ENCODE measurements at places on chromosomes 11 and 22.

DNA sequence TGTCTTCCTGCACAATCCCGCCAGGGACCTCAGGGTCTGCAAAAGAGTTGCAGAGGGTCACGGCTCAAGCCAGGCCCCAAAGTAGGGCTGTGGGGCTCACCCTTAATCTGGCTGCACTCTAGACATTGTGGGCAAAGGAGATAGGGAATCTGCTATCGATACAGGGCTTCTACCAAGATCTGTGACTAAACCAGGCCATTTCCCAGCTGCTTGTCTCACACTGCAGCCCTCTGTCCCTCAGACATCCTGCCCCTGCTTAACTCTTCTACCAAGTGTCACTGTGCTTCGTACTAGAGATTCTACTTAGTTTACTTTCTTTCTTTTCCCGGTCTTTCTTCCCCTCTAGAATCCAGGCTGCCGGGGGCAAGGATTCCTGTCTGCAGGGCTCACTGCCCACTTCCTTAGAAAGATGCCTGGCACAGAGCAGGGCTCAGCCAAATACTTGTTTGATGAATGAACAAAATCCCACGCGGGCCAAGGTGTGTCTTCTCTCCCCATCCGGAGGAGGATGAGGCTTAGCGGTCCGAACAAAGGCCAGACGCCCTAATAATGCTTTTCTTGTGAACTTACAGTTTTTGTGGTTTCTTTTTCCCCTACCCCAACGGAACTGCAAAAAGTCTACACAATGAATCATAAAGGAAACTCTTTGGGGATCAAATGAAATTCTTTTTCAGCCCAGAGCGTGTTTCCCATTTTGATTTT, 61.3 kb upstream of the ANO1 start:
- peak; percentile 60 for DNase-seq

GRCh38 chr11:6825231-6825744, 20.2 kb upstream of the OR10A5 start:
- peak; percentile 1 for DNase-seq

GRCh38 chr11:42992594-42992993, 319.2 kb upstream of the API5 start:
- DNase-seq: no peak

DNA sequence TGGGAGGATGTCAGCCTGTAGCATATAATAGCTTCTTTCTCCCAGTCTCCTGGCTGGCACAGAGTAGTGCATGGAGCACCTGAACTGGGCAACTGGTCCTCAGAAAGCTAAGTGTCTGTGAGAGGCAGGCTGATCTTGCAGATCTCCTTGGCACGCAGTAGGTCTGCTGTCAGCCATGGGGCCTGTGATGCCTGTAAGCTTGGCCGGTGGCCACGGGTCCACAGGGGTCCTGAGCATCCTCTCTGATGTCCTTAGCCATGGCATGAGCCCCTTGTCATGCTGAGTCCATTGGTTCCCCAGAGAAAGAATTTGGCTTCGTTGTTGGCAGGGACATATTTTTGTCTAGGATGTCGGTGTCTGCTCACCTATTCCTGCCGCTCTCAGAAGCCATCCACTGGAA, 25.0 kb downstream of the AMPD3 start:
- DNase-seq: no peak

GRCh38 chr11:73203790-73204189, 14.3 kb upstream of the P2RY2 start:
- no peak for DNase-seq

- no peak for DNase-seq
Observed at GRCh38 chr11:69666752-69667536, 8.2 kb downstream of the LTO1 start.

DNA sequence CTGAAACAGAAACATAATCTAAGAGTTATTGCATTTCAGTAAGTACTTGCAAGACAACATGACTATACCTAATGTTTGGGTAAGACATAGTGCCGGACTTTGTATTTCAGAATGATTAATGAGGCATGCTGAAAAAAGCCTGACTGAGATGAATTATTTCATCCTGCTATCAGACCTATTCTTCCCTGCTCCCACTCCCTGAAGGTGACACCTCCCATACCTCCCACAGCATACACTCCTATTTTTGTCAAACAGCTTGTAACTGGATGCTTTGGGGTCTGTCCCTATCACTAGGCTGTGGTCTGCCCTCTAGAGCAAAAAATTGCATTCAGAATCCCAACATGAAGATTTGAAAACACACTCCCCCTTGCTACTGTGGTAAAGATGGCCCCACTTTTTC, 10.9 kb upstream of the SCN3B start:
- no peak for DNase-seq

DNA sequence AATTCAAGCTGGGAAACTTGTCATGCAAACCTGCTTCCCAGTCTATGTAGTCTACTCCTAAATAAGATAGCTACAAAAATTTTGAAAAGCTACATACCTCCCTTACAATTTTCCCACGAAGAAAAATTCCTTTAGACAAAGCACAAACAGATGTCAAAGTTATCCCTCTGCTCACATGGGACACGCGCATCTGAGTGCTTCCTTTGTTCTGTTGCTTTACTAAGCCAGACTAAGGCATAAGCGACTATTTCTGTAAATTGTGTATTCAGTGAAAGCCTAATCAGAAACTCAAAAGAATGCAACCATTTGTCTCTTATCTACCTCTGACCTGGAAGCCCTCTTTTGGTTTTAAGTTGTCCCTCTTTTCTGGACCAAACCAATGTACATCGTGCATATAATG, 583.7 kb upstream of the B3GAT1 start:
- DNase-seq: no peak

DNA sequence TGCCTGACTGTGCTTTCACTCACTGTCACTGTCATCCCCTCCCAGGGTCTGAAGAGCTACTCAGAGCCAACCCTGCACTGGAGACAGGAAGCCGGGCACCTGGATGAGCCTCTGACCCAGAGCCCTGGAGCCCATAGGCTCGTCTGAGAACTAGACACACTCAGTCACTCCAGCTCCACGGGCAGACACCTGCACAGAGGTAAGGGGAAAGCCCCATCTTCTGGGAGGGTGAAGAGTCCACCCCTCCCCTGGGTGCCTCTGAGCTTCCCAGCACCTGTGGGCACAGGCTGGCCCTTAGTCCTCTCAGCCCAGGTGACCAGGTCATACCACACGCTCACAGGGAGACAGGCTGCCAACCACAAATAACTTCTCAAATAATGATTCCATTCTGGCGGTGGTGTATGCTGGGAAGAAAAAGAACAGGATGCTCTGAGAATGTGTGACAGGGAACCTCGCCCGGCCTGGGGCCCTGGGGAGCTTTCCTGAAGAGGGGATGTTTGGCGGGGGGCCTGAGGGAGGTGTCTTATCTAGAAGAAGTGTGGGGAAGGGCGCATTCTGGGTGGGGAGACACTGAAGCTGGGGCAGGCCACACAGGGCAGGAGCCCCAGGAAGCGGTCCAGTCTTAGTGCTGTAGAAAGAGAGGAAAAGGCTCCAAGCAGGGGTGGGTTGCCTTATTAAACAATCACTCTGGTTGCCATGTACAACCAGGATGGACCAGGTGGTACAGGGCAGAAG, 5.3 kb downstream of the CCDC157 start:
- DNase-seq: no peak

DNA sequence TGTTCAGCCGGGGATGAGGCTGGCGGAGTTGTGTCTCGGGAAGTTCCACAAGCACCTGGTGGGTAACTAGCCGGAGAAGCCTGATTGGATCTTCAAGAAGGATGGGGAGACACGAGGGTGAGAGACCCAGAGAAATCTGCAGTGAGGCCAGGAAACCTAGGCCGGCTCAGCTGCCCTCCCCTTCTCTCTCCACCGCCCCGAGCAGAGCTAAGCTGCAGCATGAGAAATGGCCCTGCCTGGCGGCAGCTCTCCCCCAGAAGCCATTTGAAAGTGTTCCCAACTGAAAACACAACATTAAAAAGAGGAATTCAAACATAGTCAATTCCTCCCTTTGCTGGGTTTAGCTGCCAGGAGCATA, 77.8 kb upstream of the SHISAL1 start:
- no peak for DNase-seq

- DNase-seq: peak; percentile 65
Observed at GRCh38 chr22:20430720-20431510, 6.7 kb downstream of the SCARF2 start.

DNA sequence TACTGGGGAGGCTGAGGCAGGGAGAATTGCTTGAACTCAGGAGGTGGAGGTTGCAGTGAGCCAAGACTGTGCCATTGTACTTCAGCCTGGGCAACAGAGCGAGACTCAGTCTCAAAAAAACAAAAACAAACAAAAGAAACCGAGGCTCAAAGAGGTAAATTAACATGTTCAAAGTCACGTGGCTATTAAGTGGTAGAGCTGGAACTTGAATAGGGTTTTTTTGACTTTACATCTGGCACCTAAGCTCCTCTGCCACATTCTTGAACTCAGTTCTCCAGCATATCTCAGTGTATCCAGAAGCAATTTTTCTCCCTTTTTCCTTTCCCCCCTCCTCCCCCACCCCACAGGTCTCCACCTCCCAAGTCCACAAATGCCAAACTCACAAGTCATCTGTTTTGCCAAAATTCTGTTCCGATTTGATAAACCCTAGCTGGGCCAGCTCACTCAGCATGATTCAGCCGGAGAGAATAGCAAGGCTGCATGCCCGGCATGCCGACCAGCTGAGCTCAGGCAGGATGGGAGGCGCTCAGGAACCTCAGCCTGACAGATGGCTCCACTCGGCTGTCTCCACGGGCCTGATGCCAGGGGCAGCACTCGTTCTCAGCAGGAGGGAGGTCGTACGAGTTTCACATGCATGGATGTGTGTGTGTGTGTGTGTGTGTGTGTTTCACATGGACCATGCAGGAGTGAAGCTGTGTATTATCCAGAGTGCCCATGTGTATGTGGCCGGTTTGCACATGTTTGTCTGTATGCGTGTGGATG, 63.2 kb upstream of the RRAS2 start:
- peak; percentile 100 for DNase-seq

- DNase-seq: no peak
Observed at GRCh38 chr11:64406221-64406946, 47.4 kb downstream of the RPS6KA4 start.

- DNase-seq: no peak
Observed at GRCh38 chr11:35066783-35067423, 72.1 kb upstream of the CD44 start.

DNA sequence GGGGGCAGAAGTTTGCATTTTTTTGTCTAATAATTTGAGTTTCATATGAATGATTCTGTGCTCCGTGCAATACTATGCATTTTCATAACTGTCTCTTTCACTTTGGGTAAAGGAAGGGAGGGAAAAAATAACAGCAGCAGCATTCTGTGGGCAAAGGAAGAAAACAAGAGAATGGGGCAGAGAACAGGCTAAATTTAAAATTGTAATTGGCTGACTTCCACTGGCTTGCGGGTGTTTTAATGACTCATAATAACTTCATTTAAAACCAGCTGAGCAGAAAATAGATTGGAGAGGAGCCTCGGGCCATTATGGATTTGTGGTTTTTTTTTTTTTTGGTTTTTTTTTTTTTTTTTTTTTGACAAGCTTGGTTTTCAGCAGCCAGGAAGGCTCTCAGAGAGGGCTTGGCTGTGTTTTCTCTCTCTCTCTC, 107.4 kb downstream of the ZBTB16 start:
- peak; percentile 91 for DNase-seq

DNA sequence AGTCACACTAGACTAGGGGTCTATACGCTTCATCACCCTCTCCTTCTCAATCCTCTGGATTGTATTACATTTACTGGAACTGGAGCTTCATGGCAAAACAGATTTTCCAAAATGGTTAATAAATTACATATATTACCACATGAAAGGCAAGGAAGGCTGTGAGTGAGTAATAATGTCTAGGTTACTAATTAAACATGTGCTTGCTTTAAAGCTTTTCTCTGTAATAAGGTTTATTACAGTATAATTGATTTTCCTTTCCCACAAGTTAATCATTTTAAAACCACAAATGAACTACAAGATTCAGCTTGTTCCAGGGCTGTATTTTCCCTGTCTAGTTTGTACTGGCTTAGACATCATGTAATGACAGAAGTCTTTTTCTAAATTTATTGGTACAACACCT, 25.6 kb downstream of the MMP13 start:
- no peak for DNase-seq

DNA sequence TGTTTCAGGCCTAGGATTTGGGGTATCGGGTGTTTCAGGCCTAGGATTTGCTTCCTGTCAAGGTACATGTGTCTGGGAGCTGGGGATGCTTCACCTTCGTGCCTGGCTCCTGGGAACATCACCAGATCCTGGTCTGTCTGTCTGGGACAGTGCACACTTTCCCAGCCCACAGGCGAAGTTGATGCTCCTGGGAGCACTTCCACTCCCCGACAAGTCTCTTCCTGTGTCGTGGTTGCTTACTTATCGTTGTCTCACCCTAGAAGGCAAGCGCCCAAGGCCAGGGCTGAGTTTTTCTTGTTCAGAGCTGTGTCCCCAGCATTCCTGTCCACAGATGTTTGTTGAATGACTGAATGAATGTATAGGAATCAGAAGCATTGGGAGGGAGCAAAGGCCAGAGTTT, 71.5 kb downstream of the LINC01488 start:
- DNase-seq: no peak

DNA sequence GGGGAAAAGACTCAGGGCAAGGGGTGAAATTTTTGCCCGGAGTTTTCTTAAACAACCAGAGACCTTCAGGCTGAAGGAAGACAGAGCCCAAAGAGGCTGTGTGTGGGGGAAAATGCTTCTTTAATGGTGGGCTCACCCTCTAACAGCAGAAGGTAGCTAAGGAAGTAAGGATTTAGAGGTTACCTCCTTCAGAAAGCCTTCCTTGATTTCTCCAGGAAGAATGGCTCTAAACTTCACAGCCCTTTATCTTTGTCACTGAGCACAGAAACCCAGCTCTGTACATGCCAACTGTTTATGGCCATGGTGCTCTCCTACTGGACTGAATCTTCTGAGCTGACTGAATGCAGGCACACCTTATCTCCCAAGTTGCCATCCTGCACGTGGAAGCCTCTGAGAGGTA, 196.0 kb downstream of the TENM4 start:
- no peak for DNase-seq

DNA sequence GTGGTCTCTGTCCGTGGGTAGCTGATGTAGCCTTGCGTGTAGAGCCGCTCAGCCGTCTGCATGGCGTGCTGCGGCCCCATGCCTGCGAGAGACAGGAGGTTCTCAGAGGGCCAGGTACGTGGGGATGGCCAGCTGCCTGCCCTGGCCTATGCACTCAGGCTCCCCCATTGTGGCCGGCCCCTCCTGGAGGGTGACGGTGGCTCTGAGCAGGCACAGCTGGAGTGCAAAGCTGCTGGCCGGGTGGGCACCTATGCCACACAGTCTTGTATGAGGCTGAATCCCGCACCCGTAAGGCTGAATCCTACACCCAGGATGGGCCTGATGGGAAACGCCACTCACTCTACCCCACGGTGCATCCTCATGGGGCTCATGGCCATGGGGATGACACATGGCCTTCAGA, 11.6 kb upstream of the PPM1F start:
- DNase-seq: no peak

DNA sequence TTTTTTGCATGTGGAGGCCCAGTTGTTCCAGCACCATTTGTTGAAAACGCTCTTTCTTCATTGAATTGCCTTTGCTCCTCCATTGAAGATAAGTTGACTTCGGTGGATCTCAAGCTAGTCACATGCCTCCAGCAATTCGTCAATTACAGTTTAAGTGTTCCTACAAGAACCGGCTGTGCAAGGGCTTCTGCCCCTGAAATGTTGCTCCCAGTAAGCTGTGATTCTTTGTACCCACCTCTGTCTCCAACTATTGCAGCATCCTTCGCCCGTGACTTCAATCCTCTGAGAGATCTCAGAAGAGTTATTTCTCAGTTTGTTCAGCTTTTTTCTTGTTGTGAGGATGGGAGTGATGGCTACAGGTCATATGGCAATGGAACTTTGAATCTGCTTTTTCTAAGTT, 194.2 kb upstream of the B3GAT1 start:
- no peak for DNase-seq

GRCh38 chr11:85109141-85109540, 518.0 kb downstream of the DLG2 start:
- DNase-seq: no peak
